ENCODE measurements at places on chromosomes 13 and 19.
A peak's percentile ranks its signal among the peaks of the same experiment; 100 is the strongest.

GRCh38 chr19:34662919-34663318 lies 14.0 kb downstream of the SCGB2B2 start:
- peak; percentile 61 for DNase-seq

DNA sequence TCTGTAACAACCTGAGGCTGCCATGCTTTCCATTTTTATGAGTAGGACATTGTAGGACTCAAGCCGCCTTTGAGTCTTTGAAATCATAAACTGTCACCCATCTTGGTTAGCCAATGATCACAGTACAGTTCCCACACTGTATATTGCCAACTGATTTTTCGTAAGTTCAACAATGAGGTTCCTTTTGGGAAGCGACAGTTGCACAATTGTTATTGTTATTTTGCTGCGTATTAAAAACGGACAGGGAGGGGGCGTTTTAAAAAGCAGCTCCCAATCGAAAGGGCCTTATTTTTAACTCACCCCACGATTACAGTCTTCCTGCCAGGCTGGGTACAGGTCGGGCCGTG lies 601 bp downstream of the SLC46A3 start:
- DNase-seq = no peak

GRCh38 chr13:93824286-93824685 lies 597.7 kb downstream of the GPC6 start:
- DNase-seq = no peak

- no peak for DNase-seq
Observed at GRCh38 chr13:75736173-75736572, 100.0 kb downstream of the LMO7 start.

DNA sequence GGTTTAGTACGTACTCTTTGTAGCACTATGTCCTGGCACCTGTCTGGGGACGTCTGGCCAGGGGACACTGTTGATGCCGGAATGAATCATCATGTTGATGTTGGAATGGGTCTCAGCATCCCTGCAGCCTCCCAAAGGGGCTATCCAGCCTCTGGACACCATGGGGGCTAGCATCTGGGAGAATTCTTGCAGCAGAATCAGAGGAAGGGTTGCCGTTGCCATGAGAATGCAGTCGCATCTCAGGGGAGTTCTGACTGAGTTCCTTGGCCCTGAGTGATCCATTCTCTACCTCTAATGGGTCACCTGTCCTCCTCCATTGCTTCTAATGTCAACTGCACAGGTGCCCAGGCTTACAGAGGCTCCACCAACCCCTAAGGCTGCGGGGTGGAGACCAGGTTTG lies 129.1 kb downstream of the UQCRFS1 start:
- no peak for DNase-seq

- no peak for DNase-seq
Observed at GRCh38 chr13:82165396-82166174, 1716.7 kb downstream of the SLITRK1 start.

DNA sequence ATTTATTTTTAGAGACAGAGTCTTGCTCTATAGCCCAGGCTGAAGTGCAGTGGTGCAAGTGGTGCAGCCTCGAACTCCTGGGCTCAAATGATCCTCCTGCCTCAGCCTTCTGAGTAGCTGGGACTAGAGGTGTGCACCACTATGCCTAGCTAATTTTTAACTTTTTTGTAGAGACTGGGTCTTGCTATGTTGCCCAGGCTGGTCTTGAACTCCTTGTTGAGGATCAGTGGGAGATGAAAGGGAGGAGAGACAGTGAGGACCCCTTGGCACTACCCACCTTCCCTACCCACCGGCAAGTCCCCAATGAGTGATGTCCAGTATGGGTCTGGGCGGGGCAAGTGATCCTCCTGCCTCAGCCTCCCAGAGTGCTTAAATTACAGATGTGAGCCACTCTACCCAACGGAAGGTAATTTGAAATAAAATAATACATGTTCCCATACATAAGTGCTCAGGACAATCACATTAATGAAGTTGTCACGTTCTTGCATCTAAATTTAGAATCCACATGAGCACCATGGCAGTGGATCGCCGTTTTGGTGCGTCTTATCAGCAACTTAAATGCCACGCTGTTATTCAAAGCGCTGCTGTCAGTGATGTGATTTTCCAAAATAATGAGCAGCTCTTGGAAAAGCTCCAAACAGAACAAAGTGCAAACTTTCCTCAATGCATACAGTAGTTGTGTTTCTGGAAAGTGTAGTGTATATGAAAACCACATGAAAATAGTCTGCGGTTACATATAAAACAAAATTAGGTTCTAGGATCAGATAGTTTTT lies 5.9 kb upstream of the ARL11 start:
- DNase-seq = no peak

GRCh38 chr19:1387684-1388636 lies 4.3 kb downstream of the NDUFS7 start:
- DNase-seq = no peak

GRCh38 chr19:33559996-33560395 lies 38.4 kb upstream of the PEPD start:
- DNase-seq = no peak
